ENCODE measurements at places on chromosomes 3 and 15.

DNA sequence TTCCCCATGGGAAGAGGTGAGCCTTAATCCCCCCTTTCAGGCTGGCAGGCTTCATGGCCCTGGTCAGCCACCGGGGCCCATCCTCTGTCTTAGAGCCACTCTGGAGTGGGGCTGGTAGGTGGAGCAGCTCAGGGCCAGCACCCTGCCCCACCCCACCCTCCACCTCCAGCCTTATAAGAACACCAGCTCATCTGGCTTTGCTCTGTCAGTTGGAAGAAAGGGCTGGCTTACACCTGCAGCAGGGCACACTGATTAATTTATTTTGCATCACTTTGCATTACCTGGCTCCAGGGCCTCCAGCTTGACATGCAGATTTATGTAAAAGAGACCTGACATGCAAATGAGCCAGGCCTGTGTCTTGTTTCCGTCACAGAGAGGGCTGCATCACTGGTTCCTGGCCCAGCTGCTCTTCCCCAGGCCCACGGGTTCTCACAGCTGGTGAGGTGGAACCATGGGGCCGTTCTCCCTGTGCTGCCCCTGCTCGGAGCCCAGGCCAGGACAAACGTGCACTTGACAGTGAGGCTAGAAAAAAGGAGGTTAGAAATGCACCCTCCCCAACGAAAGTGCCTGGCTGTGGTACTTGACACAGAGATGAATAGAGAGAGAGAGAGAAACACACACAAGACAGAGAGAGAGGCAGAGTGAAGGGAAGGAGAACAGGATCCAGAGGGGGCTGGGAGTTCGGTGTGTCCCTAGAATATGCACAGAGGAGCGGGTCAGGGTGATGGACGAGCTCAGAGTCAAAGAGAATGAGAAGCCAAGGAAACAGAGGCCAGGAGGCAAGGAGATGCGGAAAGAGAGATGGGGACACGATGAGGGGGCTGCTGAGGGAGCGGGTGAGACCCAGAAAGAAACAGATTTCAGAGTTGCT lies 44.5 kb upstream of the MAGEF1 start:
- DNase-seq, result no peak

- DNase-seq, result no peak
These were observed 384.9 kb upstream of the NECTIN3 start for GRCh38 chr3:110686701-110687100.

GRCh38 chr3:12280357-12280806 lies 8.5 kb upstream of the PPARG start:
- DNase-seq, result no peak

DNA sequence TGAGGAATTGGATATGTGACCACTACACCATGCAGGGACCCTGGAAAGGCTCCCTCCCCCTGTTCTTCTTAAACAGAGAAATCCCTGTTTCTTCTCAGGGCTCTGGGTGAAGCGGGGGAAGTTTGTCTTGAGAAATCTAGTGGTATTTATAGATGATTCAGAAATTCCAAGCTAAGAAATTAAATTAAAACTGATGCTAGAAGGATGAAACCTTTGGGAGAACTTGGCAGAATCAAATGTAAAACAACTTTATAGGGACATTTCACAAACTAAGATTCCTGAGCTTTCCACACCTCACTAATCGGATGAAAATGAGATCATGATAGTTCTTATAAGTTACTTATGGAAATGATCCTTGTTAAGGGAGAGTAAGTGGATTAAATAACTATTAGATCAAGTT lies 54.2 kb downstream of the FBXL2 start:
- no peak for DNase-seq

GRCh38 chr15:88476635-88477060 lies 9.1 kb downstream of the MRPS11 start:
- peak; percentile 10 for DNase-seq

GRCh38 chr3:150826466-150827282 lies 63.7 kb upstream of the SIAH2 start:
- DNase-seq, result no peak

GRCh38 chr3:119294696-119295671 lies 801 bp downstream of the ARHGAP31 start:
- peak; percentile 52 for DNase-seq

- no peak for DNase-seq
These were observed 131.3 kb downstream of the PLD1 start for GRCh38 chr3:171678971-171679492.

DNA sequence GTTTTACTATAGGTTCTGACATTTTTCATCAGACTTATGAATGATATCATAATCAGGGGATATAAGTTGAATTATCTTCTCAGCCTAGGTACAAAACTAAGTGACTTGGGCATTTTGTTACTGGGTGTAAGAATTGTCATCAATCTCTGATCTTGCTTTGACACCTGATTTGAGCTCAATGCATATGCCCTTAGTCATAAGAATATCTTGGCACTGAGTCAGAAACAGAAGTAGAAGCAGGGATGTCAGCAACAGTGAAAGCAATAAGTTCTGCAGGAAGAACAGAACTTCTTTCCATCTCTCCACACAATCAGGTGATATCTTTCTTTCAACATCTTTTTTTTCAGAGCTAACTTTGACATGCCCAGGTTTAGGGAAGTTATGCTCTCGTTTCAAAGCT lies 14.6 kb downstream of the SLITRK3 start:
- DNase-seq, result no peak

GRCh38 chr3:134060561-134061385 lies 31.0 kb upstream of the SLCO2A1 start:
- DNase-seq, result no peak

- DNase-seq, result no peak
These were observed 80.1 kb downstream of the ST8SIA2 start for GRCh38 chr15:92473756-92474155.

All from activated T-cell treated with anti-CD3 and anti-CD28 coated beads, Interleukin-2, amount 50 U/mL, for 72 hours (primary cell).